Stimulated activated CD4-positive, alpha-beta T cell treated with anti-CD3 and anti-CD28 coated beads, Interleukin-1b, Interleukin-23, amount 100 ng/mL, for 1 hour (primary cell): ENCODE measurements at places on chromosomes 5 and 9.

DNA sequence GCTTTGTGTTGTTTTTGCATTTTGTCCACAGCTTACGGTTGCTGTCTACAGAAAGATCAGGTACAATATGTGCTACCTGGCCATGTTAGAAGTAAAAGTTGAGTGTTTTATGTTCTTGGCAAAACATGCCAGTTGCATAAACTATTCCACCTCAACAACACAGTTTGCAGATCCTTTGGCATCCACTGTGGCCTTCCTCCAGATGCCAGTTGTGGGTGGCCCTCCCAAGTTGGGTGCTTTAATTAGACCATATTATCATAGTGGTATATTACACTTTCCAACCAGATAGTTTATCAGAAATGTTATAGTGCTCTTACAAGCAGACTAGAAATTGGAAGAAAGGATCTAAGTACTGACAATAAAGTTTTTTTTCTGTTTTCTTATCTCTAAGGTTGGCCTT is 386.9 kb upstream of the KCNN2 start:
- no peak for DNase-seq

- no peak for DNase-seq
Observed at GRCh38 chr5:159877016-159877415, 39.3 kb upstream of the ADRA1B start.

GRCh38 chr9:1202512-1203280 is 152.5 kb downstream of the DMRT2 start:
- DNase-seq = no peak

GRCh38 chr5:76808141-76808691 is 10.6 kb upstream of the F2RL1 start:
- DNase-seq = no peak

GRCh38 chr5:141879941-141880738 is 1.9 kb upstream of the PCDH1 start:
- DNase-seq = no peak

DNA sequence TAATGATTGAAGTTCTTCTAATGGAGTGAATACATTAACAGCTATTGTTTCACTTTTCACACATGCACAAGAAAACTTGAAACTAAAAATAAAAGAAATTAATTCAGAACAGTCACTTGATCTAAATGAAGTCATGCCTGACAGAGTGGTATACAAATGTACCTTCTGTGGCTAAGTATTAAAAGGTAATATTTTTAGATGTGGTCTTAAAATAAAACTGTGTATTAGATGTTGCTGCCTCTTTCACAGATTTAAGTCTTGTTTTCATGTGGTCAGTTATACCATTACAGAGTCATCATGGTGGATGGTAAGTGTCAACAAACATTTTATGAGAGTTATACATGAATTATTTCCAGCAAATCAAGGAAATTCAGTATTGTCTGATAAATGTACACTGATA is 47.0 kb downstream of the KIAA0825 start:
- no peak for DNase-seq

DNA sequence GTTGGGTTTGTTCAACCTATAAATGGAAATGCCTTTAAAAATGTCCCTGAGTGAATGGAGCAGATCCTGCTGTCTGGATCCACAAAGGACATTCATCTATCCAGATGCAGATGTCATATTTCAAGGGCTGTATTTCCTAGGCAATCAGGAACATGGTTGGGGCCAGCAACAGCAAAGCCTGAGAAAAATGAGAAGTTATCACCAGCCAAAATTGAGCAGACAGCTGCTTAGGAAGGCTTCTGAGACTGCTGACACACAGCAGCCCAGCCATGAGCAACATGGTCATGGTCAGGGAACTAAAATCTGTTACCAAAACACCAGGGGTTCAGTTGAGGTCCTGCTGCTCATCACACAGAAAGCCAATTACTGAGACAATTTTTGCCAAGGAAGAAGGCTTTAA is 9.2 kb upstream of the IL7R start:
- no peak for DNase-seq

- DNase-seq = no peak
Observed at GRCh38 chr9:94995048-94995693, 268.7 kb downstream of the AOPEP start.

- DNase-seq = no peak
Observed at GRCh38 chr5:141646026-141646425, 5.2 kb downstream of the FCHSD1 start.

DNA sequence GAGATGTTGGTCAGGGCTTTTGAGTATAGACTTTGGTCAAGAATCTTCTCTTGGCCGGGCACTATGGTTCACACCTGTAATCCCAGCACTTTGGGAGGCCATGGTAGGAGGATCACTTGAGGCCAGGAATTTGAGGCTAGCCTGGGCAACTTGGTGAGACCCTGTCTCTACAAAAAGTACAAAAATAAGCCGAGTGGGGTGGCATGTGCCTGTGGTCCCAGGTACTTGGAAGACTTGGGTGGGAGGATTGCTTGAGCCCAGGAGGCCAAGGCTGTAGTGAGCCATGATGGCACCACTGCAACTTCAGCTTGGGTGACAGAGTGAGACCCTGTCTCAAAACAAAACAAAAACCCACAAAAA is 57.5 kb downstream of the ACER2 start:
- DNase-seq = no peak

GRCh38 chr5:176379881-176380280 is 8.5 kb downstream of the NOP16 start:
- DNase-seq = no peak

DNA sequence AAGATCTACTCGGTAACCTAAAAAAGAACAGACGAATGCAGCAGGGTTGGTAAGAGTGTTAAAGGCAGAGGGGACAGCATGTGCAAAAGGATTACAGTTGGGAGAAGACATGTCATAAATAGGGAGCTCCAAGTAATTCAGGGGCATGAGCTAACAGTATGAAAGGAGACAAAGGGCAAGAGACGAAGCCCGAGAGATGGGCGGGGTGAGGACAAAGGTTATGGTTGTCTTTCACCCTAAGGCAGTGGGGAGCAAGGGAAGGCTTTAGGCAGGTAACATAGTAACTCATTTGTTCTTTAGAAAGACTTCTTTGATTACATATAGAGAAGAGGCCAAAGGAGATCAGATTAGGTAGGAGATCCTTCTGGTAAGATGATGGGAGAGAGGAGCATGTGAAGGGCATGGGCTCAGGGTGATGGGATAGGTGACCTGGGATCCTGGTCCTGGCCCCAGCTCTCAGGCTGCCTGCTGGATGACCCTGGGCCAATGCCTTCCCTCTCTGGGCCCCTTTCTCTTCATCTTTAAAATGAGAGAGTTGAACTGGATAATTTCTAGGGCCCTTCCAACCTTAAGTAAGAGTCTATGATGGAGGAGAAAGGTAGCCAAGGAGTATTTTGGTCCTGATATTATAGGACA is 19.5 kb downstream of the MORN5 start:
- DNase-seq = no peak

DNA sequence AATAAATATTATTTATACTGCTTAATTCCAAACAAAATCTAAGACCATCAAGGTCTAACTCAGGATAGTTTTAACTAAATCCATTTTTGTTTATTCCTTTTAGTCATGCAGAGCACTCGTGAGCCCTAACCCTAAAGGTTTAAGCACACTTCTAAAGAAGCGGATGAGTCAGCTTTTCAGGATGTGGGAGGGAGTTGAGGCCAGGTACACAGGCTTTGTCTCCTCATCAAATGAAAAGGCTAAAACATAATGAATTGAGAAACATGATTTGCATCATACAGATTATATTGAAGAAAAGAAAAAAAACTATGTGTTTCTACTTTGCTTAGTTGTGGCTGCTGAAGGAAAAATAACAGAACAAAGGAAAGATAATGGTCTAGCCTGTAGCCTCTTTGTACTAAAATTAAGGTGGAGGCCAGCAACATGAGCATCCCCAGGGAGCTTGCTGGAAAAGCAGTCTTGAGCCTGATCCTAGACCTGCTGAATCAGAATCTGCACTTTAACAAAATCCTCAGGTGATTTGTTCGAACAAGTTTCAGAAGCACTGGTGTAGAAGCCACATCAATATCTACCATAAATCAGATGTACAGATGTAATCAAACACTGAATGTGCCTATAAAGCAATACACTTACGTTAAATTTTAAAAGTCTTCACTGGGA is 21.1 kb upstream of the ISCA1 start:
- DNase-seq = no peak

- DNase-seq = no peak
Observed at GRCh38 chr5:143054480-143054941, 284.3 kb downstream of the ARHGAP26 start.

GRCh38 chr5:56552612-56553268 is 262.6 kb upstream of the MAP3K1 start:
- no peak for DNase-seq

DNA sequence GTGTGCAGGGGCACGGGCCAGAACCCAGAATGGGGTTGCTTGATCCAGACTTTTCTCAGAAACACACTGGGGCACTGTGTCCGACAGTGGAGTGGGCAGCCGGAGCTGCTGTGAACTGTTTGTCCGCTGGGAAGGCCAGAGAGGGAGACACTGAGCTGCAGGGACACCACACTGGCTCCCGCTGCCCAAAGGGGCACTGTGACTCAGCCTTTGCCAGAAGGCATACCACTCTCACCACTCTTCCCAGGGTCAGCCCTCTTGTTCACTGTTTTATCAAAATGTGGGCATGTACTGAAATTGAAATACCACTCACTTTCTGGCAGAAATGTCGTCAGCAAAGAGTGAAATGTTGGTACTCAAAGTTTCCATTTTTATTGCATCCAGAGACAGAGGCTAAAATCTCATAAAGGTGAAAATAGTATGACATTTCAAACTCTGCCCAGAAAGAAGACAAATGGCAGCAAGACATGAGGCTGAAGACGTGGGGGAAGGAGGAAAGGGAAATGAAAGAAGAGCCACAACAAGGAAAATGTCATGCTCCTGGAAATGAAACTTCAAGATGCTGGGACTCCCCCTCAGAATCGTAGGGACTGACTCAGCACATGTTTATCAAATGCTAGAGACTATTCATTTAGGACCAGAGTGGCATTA is 4.5 kb upstream of the IL7R start:
- DNase-seq = no peak

- no peak for DNase-seq
Observed at GRCh38 chr9:86304236-86304730, 21.9 kb upstream of the ISCA1 start.

GRCh38 chr5:30572279-30572678 is 621.2 kb upstream of the CDH6 start:
- DNase-seq = no peak

DNA sequence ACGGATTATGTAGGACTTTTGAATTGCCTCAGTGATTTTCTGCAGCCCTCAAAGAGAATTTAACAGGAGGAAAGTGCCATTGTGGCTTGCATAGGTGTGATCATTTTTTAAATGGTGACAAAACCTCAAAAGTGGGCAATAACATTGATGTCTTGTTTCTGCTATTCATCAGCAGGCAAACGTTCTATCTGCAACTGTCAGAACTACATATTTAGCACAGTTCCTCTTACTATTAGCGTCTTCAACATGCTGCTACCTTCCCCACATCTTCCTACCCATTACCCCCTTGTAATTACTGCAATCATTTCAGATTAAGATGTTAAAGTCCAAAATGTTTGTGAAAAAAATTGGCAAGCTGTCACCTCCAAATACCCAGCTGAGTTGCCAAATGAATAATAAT is 254.6 kb downstream of the SMARCA2 start:
- no peak for DNase-seq

DNA sequence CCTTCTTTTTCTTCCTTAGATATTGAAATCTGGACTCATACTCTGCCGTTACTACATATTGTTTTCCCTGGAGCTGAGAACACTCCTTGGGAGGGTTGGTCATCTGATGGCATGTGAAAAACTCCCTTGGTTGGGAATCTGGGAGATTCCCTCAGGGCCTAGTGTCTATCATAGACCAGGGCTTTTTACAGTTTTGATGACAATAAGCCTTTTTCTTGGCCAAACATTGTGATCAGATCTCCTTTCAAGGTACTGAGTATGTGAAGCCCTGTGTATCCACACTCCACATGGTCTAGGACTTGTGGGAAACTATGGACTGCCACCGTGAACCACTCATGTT is 32.9 kb downstream of the TMEM252 start:
- DNase-seq = no peak

- no peak for DNase-seq
Observed at GRCh38 chr5:146906803-146907202, 28.2 kb upstream of the PPP2R2B start.

GRCh38 chr5:35660451-35660850 is 42.8 kb downstream of the SPEF2 start:
- DNase-seq = no peak

DNA sequence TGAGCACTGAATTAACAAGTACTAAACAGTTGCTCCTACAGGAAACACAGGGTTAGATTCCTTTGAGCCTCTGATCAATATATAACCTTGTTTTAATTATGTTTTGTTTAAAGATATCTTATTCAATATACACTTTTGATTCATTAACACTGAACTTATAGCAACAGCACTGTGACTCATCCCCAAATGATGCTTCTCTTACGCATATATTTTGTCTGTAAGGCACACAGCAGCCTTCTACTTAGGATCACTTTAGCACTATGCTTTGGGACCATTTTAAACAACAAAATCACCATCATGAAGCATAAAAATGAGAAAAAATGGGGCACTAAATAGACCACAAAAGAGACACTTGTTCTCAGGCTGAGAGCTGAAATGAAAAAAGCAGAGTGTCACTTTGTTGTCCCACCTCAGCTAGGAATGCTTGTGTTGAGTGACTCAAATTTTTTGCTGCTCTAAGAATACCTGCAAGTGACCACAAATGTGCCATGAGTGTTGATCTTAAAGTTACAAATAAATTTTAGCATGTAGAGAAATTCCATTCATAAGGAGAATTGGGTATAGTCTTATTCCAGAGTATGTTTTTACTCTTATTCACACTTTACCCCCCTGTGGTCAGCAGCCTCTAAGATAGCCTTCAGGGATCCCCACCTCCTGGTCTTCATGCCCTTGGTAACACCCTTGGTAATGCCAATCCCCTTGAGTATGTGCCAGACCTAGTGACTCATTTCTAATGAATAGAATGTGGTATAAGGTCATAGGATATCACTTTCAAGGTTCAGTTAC is 252.7 kb upstream of the IL12B start:
- DNase-seq = no peak

DNA sequence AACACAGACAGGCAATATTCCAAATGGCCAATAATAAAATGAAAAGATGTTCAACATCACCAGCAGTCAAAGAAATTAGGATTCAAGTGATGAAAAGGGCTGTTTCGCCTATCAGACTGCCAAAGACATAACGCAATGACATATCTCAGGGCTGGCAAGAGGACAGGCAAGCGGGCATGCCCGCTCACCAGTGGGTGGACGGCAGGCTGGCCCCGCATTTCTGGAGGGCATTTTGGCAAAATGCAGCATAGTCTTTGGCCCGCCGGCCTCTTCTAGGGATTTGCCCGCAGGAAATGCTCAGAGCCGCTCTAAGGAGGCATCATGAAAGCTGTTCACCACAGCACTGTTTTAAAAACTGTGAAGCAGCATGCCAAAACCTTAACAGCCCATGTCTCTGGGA is 1.4 kb upstream of the PPP1R26 start:
- DNase-seq = no peak

DNA sequence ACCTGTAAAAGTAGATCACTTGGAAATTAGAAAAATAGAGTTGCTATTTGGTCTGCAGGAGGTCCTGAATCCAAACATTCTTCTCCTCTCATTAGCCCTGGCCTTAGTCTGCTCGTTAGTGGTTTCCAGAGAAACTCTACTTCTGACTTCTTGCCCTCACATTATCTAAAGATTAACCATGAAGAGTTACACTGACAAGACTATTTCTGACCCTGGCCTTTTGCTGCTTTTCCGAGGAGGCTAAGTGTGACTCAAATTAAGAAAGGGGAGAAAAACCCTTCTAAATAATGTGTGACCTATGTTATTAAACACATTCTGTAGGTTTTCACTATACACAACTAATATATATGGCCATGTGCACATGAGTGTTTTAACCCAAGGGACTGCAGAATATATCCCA is 302.4 kb downstream of the RAB3C start:
- no peak for DNase-seq

GRCh38 chr9:81293651-81294050 is 395.7 kb downstream of the TLE1 start:
- DNase-seq = no peak
